Stimulated activated CD8-positive, alpha-beta memory T cell treated with anti-CD3 and anti-CD28 coated beads, Interleukin-15, amount 100 ng/mL, for 4 hours (primary cell): ENCODE measurements at places on chromosomes 2 and 18.

DNA sequence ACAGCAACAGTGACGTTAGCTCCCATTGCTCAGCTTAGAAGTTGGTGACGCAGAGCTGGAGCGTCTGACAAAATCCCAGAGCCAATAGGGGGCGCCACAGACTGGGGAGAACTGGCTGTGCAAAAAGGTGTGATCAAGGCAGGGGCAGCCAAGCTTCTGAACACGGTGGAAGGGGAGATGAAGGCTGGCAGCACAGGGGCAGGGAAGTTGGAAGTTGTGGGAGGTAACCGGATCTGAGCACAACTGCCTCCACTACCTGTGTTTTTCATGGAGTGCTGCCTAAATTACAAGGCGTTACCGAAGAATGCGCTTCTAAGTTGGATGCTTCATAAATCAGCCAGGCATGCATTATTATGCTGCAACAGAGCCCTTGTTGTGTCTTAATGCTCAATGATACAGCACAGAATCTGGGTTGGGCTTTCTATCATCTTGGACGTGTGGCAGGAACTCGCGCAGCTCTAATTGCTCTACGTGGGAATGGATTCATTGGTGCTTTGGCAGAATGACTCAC is 370.0 kb downstream of the SLC4A3 start:
- DNase-seq = no peak

DNA sequence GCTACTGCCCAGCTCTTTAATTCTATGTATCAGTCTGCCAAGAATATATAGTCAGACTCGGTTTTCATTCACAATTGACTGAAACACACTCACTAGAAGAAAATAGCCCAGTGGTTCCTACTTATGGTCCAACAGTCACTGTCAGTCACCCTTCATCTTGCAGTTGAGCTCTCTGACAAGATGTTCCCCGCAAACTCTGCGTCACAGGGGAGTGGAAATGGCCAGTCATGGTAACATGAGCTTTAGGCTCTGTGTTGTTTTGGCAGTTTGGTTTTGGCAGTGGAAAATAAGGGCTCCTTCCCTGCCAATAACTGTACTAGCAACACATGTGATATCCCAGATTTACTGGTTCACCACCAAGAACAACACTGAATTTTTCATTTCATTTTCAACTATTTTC is 122.5 kb downstream of the PRPF40A start:
- DNase-seq = no peak

DNA sequence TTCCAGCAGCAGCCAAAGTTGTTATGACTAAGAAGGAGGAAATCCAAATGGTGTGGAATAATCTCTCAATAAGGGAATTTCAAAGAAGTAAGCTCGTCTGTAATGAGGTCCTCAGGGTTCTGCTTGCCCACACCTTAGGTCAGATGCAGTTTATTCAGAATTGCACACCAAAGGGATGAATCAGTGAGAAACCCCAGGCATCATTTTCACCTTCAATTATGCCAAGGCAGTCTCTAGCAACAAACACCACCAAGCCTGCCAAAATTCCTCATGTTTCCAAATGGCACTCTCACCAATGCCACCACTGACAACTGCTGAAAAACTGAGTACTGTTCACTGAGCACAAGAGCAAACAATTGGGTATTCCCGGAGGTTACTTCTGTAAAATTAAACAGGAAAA is 43.6 kb downstream of the KCNG3 start:
- no peak for DNase-seq

GRCh38 chr2:68853035-68853434 is 18.2 kb downstream of the BMP10 start:
- no peak for DNase-seq

DNA sequence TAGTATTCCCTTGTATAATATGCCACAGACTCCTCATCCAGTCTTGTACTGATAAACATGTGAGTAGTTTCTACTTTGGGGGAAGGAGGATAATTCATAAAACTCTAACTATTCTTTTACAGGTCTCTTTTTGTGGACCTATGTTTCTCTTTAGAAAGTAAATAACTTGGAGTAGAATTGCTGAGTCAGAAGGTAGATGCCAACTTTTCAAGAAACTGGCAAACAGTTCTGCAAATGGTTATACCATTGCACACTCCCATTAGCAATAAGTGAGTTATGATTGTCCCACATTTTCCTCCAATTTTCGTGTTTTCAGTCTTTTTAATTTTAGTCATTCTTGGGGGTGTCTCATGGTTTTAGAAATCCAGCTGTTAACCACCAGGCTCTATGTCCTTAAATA is 477.2 kb upstream of the LRRTM4 start:
- no peak for DNase-seq

GRCh38 chr2:237904831-237905599 is 45.6 kb downstream of the RAMP1 start:
- no peak for DNase-seq

DNA sequence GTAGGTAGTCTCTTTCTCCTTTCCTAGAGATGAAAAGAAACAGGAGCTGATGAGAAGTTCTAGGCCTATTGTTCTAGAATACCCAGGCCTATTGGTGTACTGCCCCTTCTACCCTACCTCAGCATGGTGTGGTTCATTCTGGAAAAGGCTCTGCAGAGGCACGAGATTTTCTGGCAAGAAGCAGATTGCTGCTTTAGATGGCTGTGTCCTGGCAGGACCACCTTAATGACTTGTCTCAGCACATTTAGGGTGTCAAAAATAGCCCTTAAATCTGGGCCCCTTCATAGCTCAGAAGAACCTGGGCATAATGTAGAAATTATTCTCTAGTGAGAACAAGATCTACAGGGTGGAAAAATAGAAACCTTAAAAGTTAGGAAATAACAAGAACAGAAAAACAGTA is 87.9 kb downstream of the BCL2L11 start:
- no peak for DNase-seq
